ENCODE measurements at places on chromosomes 5 and 9.

- DNase-seq: no peak
These were observed 637.8 kb upstream of the MEF2C start for GRCh38 chr5:89520771-89521170.

DNA sequence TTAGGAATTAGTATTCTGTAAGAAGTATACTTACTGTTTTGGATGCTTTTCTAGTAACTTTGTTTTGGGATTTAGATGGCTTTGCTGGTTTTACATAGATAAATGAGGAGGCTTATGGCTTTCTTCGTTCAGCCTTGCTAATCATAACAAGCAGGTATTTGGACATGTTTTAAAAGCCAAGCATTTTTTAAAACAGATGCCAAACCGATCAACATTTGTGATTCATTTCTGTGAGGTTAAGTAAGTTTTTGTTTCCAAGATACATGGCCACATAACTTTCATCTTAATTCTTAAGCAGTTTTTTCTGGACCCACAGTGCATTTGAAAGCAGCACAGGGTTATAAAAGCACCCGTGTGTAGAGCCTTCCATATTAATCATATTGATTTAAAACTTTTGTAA, 21.7 kb downstream of the TARS1 start:
- DNase-seq: no peak

GRCh38 chr9:131784748-131785501, 45.0 kb upstream of the RAPGEF1 start:
- no peak for DNase-seq

GRCh38 chr5:21236104-21236503, 1248.1 kb upstream of the CDH18 start:
- DNase-seq: no peak

GRCh38 chr5:16957304-16958196, 21.5 kb upstream of the MYO10 start:
- no peak for DNase-seq

- no peak for DNase-seq
These were observed 273.2 kb upstream of the PRDM9 start for GRCh38 chr5:23234197-23234596.

DNA sequence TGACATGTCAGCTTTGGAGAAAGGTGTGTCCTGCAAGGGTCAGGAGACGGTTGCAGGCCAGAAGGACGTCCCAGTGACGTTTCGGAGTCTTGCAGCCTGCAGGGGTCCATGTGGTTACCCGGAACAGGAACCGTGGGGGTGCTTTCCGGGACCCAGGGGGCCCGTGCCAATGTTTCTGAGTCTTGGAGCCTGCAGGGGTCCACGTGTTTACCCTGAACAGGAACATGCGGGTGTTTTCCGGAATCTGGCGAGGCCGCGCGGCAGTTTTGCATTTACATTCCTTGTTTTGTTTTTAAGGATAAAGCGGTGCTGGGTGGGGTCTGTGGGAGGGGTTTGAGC, 30.6 kb downstream of the NKD2 start:
- DNase-seq: no peak

GRCh38 chr5:38237681-38238080, 20.7 kb upstream of the EGFLAM start:
- no peak for DNase-seq

GRCh38 chr9:22446950-22447617, 460 bp downstream of the DMRTA1 start:
- DNase-seq: peak; percentile 83

DNA sequence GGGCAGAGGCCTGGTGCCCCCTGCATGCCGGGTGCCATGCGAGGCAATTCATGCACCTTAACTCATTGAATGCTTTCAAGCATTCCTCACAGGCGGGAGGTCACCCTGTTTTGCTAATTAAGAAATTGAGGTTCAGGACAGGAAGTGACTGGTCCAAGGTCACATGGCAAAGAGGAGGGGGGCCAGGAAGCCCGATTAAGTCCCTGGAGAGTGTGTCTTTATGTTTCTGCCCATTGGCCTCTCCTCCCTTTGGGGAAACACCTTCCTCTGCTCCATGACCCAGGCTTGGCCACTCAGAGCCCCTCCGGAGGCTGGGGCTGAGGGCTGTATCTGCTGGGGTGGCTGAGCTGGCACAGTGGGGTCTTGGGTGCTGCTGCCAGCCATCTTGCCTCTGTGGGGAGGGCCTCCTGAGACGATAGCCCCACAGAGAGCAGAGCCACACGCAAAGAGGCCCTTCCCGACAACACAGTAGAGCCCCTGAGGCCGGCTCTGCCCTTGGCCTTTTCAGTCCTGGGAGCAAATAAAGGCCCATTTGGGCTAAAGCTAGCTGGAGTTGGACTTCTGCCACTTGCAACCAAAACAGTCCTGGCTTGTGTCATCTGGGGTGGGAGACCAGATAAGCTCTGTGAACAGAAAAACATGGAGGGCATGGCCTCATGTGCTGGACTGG, 90.8 kb upstream of the NEURL1B start:
- no peak for DNase-seq

DNA sequence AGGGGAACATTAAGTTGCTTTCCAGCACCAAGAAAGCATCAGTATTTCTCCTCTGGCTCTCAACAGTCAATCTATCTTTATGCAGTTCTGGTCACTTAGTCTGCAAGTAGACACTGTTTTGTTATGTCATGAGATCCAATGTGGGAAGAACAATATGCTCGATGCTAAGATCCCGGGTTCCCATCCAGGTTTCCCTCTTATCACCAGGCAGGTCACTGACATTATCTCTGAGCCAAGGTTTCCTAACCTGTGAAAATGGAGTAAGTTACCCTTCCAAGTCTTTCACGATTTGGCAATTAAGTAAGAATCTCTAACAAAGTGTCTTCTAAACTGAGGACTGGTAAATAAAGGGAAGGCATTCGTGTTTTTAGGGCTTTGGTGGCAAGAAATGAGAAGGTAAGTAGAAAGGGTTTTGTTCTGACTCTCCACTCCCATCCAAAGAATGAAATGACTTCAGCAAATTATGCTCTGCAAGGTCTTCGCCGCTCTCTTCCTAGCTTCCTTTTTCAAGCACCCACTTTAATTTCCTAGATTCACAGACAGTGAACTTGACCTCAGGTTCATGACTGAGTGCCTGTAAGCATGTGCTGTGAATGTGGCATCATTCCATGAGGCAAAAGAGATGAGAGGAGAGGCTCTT, 86.4 kb downstream of the DCP2 start:
- DNase-seq: no peak

DNA sequence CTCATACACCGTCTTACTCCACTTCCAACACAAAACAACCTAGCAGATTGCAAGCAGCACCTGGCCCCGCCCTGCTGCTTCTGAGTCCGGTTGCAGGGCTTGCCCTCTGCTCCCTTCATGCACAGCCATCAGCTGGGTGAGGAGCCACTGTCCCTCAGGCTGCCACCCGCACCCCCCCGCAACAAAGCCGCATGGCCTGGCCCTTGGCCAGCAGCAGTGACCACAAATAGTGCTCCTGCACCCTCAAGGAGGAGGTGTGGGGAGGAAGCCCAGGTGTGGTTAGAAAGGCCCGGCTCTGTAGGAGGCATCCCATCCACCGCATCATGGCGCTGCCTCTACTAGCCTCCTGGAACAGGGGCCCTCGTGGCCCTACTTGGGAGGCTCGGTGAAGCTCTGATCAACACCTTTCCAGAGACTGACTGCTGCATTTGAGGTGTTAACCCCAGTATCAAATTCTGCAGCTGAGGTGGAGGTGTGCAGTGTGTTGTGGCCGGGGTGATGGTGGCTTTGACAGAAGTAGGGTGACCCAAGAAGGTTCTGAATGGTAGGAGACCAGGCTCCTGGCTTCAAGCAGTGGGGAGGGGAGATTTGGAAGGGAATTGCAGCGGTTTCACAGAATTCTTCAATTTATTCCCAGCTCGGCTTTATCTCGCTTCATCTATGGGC, 52.7 kb downstream of the WNK2 start:
- no peak for DNase-seq

DNA sequence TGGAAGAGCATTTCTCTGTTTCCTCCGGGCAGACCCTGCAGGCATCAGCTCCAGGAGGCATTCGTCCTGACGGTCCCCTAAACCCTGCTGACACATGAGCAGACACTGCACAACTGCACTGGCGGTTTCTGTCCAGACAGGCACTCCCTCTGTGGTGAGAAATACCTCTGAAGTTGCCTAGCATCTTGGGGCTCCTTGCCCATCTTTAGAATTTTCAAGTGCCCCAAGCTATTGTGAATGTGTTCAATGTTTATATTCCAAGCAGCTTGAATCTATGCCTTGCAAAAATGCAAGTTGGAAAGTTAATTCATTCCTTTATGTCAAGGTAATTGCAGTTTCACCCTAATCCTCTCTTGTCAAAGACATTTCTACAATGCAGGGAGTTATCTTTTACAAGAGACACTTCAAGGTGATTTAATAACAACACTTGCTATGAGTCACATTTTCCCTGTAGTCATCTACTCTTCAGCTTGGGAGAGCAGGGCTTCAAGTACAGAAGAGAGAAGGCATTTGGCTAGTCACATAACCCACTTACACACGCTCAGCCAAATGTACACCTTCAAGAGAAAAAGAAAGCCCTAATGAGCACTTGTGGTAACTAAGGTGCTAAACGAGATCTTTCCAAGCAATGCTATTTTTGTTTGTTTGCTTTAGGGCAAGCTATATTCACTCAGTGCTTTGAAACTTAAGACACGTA, 302.5 kb downstream of the MLLT3 start:
- DNase-seq: peak; percentile 70

- DNase-seq: no peak
These were observed 195.7 kb downstream of the PALM2AKAP2 start for GRCh38 chr9:109975574-109976295.

GRCh38 chr5:164013077-164013670, 507.8 kb downstream of the MAT2B start:
- peak; percentile 5 for DNase-seq

DNA sequence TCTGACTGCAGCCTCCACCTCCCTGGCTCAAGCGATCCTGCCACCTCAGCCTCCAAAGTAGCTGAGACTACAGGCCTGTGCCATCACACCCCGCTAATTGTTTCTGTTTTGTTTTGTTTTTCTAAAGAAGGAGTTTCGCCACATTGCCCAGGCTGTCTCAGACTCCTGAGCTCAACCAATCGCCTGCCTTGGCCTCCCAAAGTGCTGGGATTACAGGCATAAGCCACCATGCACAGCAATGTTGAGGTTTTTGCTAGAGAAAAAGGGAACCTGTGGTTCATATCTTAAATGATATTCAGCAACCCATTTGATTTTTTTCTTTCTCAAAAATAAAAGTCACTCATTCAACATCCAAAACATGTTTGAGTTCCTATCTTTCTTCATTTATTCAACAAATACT, 20.4 kb upstream of the DELE1 start:
- DNase-seq: no peak

GRCh38 chr9:4666042-4666699, at the start of gene SPATA6L:
Gene SPATA6L (minus strand): TSS chr9:4666480. CDS start chr9:4666250, 230 bp downstream.
- peak; percentile 78 for DNase-seq

All from NCI-H774 (cell line).